ENCODE measurements at places on chromosomes 3 and 15. TPM values are rescaled to one million over a fixed set of nuclear protein-coding genes. Genes with fewer than 3 reads are reported as not detected.

- H3K27me3 ChIP-seq, result no peaks in the 10 kb centered on the region
- H3K4me1 ChIP-seq, result no peaks in the 10 kb centered on the region
- no peaks in the 10 kb centered on the region for H3K36me3 ChIP-seq
- no peak overlapping the region for H3K4me3 ChIP-seq
- no peak overlapping the region for H3K27ac ChIP-seq
Observed at GRCh38 chr3:78434801-78435200, 1333.0 kb downstream of the ROBO1 start.

DNA sequence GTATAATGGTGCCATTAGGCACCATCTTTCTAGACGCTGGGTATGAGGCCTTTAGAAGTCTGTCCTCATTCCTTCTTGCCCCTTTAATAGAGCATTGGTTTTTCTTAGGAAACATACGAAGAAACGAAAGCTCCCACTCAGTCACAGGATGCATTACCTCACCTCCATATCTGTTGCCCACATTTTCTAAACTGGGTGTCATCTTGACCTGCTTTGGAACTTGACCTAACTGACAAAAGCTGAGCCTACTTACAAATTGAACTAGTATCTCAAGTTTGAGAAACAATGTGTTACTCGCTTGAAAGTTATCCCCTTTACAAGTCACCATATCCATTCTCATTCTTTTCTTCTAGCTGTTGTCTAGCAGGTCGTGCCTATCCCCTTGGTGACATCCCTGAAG is 102.7 kb downstream of the VPS8 start:
- DNase-seq, result no peak
- no peak overlapping the region for H3K27ac ChIP-seq
- H3K4me1 ChIP-seq, result peaks cover 33% of the 10 kb centered on the region
- no peaks in the 10 kb centered on the region for H3K36me3 ChIP-seq
- H3K4me3 ChIP-seq, result no peak overlapping the region

GRCh38 chr15:71921191-71921590 is 110.8 kb downstream of the NR2E3 start:
- no peak overlapping the region for H3K27ac ChIP-seq
- no peaks in the 10 kb centered on the region for H3K27me3 ChIP-seq
- no peak for DNase-seq

- no peak for DNase-seq
- H3K27me3 ChIP-seq, result no peaks in the 10 kb centered on the region
- no peak overlapping the region for H3K4me3 ChIP-seq
- H3K27ac ChIP-seq, result no peak overlapping the region
- H3K36me3 ChIP-seq, result no peaks in the 10 kb centered on the region
Observed at GRCh38 chr3:192831801-192832347, 85.8 kb downstream of the MB21D2 start.

- peaks cover 23% of the 10 kb centered on the region for H3K4me1 ChIP-seq
- H3K27me3 ChIP-seq, result no peaks in the 10 kb centered on the region
- no peak overlapping the region for H3K27ac ChIP-seq
Observed at GRCh38 chr15:49380912-49381311, 42.1 kb upstream of the FGF7 start.

DNA sequence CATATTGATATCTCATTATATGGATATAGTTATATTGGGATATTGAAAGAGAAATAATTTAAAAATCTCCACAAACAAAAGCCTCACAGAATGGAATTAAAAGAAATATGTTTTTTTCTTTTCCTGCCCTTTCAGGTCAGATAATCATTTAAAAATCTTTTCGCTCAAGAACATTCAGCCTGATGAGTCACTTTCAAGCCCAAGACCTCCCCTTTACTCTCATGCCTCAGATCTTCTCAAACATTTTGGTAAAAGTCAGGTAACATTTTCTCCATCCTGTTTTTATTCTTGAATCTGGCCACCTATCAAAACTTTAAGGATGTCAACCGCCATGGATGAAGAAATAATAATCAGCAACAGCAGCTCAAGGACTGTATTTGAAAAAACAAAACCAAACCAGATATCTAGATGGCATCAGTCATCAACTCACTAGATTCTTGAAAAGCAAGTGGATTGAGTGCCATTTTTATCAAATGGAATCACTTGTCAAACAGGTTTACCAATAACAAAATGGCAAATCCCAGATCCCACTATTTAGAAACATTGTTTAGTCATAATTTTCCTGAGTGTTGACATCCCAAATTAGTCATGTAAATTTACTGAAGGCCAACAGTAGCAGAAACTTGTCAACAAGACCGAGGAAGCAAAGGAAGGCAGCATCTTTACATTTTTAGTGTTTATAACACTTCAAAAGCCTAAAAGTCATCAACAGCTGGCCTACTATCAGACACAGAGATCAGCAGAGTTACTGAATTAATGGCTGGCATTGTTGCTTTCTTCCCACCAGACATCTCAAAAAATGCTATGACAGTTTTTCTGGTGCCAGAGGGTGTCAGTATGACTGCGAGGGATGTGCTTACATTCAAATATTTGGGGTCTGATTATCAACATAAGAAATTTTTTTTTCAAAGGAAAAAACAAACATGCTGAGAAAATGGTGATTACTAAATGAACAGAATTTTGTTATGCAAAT is 444.7 kb downstream of the MAGI1 start:
- no peaks in the 10 kb centered on the region for H3K36me3 ChIP-seq
- no peak for DNase-seq
- peak overlapping the region; percentile 69 for H3K4me3 ChIP-seq
- H3K27me3 ChIP-seq, result no peaks in the 10 kb centered on the region
- H3K4me1 ChIP-seq, result peaks cover 51% of the 10 kb centered on the region

DNA sequence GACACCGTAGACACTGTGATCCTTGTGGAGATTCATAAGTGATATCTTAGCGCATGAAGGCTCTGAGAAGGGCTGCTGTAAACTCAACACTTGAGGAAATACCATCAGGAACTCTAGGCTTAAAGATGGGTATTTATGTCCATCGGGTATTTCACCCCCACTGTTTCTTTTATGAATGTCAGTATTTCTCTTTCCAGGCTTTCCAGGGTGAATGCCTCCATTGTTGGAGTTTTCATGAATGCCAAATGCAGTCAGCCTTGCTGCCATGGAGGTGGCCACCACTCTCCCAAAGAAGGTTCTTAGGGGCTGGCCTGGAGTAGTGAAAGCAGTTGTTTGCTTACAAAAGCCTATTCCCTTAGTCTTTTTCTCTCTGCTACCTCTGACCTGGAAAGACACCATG is 259.2 kb downstream of the SLCO3A1 start:
- no peak overlapping the region for H3K27ac ChIP-seq
- no peaks in the 10 kb centered on the region for H3K36me3 ChIP-seq
- no peak for DNase-seq
- H3K4me3 ChIP-seq, result no peak overlapping the region

DNA sequence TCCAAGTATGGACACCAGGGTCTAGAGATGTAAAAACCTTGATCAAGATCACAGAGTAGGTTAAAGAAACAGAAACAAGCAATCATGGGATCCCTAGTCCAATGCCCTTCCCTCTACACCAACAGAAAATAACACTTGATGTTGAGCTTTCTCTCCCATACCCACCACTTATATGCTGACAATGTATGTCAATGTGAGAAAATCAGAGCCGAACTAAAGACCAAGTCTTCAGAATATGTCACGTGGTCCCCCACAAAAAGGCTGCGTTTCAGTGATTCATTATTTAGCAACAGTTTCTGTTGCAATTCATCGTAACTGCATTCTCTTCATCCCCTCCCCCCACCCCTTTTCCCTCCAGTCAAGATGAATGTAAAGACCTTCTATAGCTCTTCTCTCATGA is 278.9 kb upstream of the STT3B start:
- H3K4me3 ChIP-seq, result no peak overlapping the region
- no peaks in the 10 kb centered on the region for H3K27me3 ChIP-seq
- H3K27ac ChIP-seq, result no peak overlapping the region
- H3K4me1 ChIP-seq, result no peaks in the 10 kb centered on the region

DNA sequence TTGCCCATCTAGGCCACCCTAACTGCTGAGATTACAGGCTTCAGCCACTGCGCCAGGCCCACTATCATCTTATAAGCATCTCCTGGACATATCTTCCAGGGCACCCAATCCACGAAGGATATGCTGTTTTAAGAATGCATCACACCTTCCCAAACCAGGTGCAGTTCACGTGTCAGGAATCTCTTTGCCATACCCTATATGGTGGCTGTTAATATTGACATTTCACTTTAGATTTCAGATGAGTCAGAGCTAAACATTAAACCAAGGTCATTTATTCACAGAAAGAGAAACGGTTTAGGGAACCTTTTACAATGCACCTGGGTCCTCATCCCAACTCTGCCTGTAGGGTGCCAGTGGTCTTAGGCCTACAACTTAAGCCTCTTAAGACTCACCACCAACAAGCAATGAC is 85.7 kb downstream of the TBL1XR1 start:
- no peak overlapping the region for H3K4me3 ChIP-seq
- peak; percentile 23 for DNase-seq
- H3K4me1 ChIP-seq, result peaks cover 49% of the 10 kb centered on the region

DNA sequence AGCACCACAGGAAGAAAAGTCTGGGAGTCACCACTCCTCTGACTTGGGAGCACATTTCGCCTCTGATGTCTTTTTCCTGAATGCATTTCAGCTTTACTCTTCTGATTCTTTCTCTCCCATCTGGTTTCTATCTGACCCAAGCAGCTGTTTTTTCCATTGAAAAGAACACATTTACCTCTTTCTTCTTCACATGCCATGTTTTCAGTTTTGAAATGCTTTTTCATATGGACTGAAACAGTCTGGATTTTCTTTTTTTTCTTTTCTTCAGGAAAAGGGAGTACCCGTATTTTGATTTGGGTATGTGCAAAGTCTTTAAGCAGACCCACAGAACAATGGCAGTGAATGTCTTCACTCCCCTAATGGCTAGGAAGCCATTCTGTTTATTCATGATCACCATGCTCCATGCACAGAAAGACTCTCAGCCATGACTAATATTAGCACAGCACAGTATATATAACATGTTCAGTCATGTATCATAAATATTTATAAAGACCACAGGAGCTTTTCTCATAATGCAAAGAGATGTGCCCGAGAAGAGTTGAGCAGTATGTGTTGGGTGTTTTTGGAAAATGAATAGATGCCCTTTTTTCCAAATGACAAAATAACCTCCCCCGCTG is 82.7 kb upstream of the LRIG1 start:
- no peak overlapping the region for H3K4me3 ChIP-seq
- H3K4me1 ChIP-seq, result no peaks in the 10 kb centered on the region
- H3K27me3 ChIP-seq, result no peaks in the 10 kb centered on the region
- no peaks in the 10 kb centered on the region for H3K36me3 ChIP-seq

- H3K4me3 ChIP-seq, result no peak overlapping the region
- DNase-seq, result no peak
- no peaks in the 10 kb centered on the region for H3K27me3 ChIP-seq
Observed at GRCh38 chr15:43538091-43538490, 20.7 kb downstream of the MAP1A start.

- no peak overlapping the region for H3K27ac ChIP-seq
- no peak for DNase-seq
- no peaks in the 10 kb centered on the region for H3K4me1 ChIP-seq
- H3K27me3 ChIP-seq, result no peaks in the 10 kb centered on the region
- no peaks in the 10 kb centered on the region for H3K36me3 ChIP-seq
- no peak overlapping the region for H3K4me3 ChIP-seq
Observed at GRCh38 chr3:161848376-161848775, 351.8 kb downstream of the OTOL1 start.

DNA sequence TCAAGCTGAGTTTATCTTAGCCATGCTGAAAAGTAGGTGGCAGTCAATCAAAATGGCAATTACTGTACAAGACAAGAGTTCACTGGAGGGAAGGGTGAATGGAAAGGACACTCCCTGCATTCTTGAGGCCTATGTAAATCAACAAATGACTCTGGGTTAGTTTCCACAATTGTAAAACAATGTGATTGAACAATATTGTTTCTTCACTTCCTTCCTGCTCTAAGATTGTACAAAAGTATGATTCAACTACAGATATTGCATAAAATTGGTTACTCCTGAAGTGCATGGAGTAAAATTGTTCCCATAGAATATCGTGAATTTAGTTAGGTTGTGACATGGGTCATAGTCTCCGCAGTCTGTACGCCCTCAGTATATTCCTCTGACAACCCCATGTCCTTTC is 277.6 kb downstream of the LPP start:
- no peak for DNase-seq
- no peaks in the 10 kb centered on the region for H3K36me3 ChIP-seq
- no peaks in the 10 kb centered on the region for H3K27me3 ChIP-seq
- no peak overlapping the region for H3K27ac ChIP-seq
- no peaks in the 10 kb centered on the region for H3K4me1 ChIP-seq
- no peak overlapping the region for H3K4me3 ChIP-seq

DNA sequence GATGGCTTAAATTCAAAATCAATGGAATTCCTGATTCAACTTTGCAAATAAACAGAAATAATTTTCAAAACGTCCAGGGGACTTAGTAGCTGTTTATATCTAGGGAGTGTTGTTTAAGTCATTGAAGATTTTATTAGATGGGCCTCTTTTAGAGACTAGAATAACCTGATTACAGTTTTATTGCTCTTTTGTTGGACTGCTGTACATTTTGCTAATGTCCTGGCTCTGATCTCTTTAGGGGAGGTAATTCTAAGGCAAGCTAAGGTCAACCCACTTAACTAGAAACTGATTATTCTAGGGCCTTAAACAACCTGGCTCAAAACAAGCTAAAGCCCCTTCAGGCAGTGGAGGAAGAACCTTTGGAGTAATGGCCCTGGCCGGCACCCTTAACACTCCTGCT is 62.0 kb upstream of the MYZAP start:
- H3K27ac ChIP-seq, result no peak overlapping the region
- no peak for DNase-seq
- H3K27me3 ChIP-seq, result no peaks in the 10 kb centered on the region
- peaks cover 31% of the 10 kb centered on the region for H3K4me1 ChIP-seq
- H3K36me3 ChIP-seq, result no peaks in the 10 kb centered on the region

GRCh38 chr3:178055939-178056338 is 480.3 kb upstream of the KCNMB2 start:
- DNase-seq, result no peak
- no peak overlapping the region for H3K27ac ChIP-seq
- no peaks in the 10 kb centered on the region for H3K27me3 ChIP-seq
- H3K4me1 ChIP-seq, result no peaks in the 10 kb centered on the region

- no peak for DNase-seq
- H3K27ac ChIP-seq, result no peak overlapping the region
- peaks cover 4% of the 10 kb centered on the region for H3K27me3 ChIP-seq
- H3K36me3 ChIP-seq, result no peaks in the 10 kb centered on the region
- no peak overlapping the region for H3K4me3 ChIP-seq
Observed at GRCh38 chr3:46469680-46470357, 5.1 kb upstream of the LTF start.

The CAMKV gene
- 12.1 TPM for total RNA-seq

The ARRDC4 gene
- 19.9 TPM for total RNA-seq

The KNG1 gene
- total RNA-seq, result not detected

The SLC12A1 gene
- not detected for total RNA-seq

The GOLGA6C gene
- total RNA-seq, result not detected

The C3orf52 gene
- total RNA-seq, result 2.4 TPM

The CLEC3B gene
- not detected for total RNA-seq

The CCR3 gene
- not detected for total RNA-seq

The GOLGA8O gene
- not detected for total RNA-seq

Data from neural progenitor cell (in vitro differentiated cells).